CD4-positive, alpha-beta T cell treated with Interleukin-15 for 1 hour (primary cell): ENCODE measurements at places on chromosomes 4 and X.

DNA sequence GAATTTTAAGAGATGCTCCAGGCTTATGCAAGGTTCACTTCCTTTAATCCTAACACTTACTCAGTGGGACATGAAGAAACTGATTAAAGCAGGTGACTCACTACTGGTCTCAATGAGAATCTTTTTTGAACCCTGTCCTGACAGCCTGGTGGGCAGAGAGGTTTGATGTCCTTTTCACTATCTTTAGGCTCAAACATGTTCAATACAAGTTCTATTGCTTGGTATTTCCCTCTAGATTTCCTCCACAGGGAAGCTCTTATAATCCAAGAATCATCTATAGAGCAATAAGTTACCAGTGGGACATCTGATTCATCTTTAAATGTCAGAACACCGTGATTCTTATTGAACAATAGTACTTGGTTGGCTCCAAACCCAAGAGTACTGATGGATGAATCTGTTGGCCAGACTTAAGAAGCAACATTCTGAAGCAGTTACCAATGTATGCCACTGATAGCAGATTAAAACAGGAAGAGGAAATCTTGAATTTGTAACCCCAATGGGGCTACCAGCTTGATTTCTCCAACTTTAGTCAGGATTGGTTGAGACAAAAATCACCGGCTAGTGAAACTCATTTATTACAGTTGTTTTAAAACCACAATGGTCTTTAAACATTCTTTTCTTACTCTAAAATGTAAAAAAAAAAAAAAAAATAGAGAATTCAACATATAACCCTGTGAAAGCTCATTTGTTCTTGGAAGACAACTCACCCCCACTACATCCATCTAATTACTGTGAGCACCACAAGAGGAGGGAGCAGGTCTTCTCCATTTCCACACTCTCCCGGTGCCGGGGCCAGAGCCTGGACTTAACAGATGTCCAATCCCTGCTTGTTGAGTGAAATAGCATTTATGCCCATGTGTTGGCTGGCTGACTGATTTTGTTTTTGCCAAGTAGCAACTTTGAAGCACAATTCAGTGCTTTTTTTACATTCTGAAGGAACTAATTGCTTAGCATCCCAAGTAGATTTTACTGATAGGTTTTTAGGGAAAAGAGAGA is 43.3 kb downstream of the FGFBP1 start:
- DNase-seq, result no peak

- DNase-seq, result no peak
Observed at GRCh38 chr4:125741825-125742452, 427.2 kb downstream of the FAT4 start.

DNA sequence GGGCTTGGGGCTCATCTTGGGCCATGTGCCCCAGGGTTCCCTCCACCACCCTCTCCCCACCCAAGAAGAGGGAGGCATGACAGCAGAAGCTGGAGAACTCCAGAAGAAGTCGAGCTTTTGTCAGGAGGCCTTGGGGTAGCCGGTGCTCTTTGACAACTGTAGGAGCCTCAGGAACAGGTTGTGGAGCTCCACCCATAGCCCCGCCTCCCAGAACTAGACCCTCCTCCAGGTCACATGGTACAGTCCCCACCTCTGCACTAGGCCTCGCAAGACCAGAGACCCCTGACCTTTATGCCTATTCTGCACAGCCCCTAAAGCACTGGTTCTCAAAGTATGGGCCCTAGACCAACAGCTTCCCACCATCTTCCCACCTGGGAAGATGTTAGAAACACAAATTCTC is 8.0 kb upstream of the MORC4 start:
- DNase-seq, result no peak

DNA sequence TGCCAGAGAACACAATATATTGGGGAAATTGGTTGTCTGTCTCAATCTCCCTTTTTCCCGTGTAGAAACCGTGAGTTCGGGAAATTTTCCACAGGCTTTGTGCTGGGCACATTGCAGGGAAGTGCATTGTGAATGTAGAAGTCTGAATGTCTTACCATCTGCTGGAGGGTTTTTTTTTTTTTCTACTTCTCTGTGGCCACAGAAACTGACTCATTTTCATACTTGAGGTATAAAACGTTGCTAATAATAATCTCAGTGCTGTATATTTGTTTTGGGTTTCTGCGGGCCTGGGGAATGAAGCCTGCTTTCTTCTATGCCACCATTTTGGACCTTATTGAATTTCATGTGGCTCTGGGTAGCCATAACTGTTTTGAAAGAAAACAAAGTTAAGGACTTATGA is 1001.2 kb downstream of the STIM2 start:
- no peak for DNase-seq

DNA sequence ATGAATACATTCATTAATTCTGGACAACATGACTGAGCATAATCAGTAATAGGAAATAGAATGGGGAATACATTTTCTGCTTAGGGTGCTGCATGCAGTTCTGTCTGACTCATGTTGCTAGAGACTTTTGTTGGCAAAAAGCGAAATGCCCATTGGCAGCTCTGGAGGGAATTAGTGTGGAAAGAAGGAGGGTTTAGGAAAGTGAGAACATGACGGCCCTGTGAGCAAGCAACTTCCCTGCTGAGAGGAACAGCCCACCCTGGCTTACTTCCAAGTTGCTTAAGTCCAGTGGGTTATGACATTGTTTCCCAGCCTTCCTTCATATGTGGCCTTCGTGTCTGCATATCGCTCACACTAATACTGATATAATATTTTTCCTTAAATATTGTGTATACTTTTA is 13.8 kb downstream of the MAD2L1 start:
- DNase-seq, result peak; percentile 26

GRCh38 chr4:85732124-85732523 is 257.2 kb downstream of the ARHGAP24 start:
- DNase-seq, result no peak

- DNase-seq, result no peak
Observed at GRCh38 chrX:9539605-9540387, 74.9 kb downstream of the TBL1X start.

DNA sequence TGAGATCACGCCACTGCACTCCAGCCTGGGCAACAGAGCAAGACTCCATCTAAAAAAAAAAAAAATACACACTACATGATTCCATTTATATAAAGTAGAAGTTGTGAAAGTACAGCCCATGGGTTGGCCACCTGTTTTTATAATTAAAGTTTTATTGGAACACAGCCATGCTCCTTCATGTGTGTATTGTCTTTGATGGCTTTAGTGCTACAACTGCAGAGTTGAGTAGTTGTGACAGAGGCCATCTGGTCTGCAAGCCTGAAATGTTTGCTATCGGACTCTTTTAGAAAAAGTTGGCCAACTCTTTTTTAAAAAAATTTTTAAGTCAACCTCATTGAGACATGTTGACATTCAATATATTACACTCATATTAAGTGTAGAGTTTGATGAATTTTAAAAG is 41.2 kb upstream of the DUSP21 start:
- DNase-seq, result no peak

DNA sequence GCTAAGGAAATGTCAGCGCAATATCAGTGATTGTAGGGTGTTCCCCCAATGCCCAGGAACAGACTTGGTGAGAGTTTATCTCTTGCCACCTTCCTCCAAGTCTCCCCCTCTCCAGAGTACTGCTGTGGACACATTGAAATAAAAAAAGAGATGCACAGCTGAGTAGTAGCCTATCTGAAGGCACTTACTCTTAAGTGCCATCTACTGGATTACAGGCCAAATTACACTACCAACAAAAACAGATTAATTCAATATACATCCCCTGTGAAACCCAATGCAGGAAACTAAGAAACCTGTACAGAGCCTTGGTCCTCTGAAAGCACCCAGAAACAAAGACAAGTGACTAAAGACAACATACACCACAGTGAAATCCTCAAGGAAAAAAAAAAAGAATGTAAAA is 460.3 kb downstream of the ZIC3 start:
- DNase-seq, result no peak

DNA sequence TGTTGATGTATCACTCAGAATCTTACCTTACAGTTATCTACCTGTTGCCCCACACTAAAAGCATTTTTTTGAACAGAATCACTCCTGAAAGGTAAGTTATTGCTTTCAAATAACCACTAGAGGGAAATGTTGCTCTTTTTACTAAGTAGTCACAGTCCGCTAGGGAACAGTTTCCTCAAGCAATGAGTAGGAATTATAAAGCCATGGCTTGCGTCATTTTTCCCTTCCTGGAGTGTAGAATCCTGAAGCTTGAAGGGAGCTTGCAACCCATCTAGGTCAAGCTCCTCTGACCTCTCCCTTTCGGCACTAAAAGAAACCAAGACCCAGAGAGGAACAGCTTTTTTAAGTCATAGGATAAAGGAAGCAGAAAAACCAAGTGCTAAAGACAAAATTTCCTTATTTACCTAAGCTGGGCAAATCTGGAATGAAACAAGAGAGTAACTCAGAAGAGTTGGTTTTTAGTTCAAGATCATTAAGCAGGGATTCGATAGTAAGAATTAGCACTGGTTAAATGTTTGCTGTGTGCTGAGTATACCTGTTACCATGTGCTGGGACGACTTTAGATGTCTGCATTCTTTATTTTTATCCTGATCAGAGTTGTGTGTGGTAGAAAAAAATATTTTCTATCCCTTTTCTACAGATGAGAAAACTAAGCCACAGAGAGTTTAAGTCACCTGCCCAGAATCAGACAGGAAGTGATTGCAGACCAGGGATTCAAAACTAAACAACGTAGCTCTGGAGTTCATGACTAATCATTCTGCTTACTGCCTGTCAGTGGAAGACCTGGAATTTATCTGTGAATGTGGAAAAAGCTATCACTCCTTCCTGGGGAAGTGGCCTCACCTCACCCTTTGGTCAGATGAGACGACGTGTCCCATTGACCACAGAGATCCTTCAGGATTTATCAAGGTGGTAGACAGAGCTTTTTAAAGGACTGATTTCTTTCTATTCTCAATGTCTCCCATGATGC is 631.5 kb downstream of the RAB28 start:
- DNase-seq, result no peak

GRCh38 chr4:17544205-17544604 is 29.2 kb downstream of the CLRN2 start:
- DNase-seq, result no peak

GRCh38 chrX:22730542-22730941 is 269.2 kb upstream of the DDX53 start:
- no peak for DNase-seq

DNA sequence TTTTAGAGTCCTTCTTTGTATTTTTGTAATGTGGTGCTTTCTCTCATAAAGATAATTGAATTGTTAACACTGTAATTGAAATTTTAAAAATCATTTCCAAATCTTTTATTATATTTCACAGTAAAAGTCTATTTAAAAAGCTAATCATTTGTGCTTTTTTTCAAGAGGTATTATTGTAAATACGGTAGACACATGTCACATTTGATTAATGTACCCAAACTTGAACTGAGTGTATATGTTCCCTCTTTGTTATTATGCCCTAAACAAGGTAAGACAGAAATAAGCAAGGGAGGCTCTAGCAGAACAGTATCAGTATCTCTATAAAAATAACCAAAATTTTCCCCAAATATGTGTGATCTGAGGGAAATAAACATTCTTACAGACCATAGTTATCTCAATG is 21.5 kb upstream of the LARP1B start:
- no peak for DNase-seq

DNA sequence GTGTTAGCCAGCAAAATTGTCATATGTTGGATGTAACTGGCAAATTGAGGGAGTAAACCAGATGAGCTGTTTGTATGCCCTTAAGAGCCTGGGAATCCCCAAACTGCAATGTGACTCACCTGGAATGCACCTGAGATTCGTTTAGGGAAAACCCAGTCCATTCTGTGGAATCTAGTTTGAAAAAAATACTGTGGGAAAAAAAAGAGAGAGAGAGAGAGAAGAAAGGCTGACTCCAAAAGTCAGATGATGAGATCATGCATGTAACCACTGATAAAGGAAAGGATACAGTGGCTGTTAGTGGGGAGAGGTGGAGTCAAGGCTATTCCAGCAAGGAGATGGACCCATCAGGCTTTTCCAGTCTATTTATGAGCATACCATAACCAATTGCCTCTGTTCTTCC is 48.5 kb downstream of the SLC9A7 start:
- DNase-seq, result no peak

- no peak for DNase-seq
Observed at GRCh38 chr4:183905593-183906488, 734 bp downstream of the STOX2 start.

DNA sequence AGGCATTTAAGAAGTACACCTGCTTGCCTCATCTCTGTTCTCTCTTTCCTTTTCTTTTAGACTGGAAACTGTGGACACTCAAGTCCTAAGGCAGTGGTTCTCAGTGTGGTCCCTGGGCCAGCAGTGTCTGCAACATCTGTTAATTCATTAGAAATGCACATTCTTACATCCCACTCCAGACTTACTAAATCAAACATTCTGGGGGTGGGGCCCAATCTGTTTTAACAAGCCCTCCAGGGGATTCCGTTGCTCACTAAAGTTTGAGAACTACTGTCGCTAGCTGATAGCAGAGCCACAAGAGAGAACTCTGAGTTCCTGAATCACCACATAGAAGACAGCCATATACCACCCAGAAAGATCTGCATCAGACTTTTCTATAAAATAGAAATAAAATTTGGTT is 430.6 kb downstream of the BCOR start:
- DNase-seq, result no peak

GRCh38 chr4:183200453-183200852 is 101.4 kb downstream of the WWC2 start:
- no peak for DNase-seq

DNA sequence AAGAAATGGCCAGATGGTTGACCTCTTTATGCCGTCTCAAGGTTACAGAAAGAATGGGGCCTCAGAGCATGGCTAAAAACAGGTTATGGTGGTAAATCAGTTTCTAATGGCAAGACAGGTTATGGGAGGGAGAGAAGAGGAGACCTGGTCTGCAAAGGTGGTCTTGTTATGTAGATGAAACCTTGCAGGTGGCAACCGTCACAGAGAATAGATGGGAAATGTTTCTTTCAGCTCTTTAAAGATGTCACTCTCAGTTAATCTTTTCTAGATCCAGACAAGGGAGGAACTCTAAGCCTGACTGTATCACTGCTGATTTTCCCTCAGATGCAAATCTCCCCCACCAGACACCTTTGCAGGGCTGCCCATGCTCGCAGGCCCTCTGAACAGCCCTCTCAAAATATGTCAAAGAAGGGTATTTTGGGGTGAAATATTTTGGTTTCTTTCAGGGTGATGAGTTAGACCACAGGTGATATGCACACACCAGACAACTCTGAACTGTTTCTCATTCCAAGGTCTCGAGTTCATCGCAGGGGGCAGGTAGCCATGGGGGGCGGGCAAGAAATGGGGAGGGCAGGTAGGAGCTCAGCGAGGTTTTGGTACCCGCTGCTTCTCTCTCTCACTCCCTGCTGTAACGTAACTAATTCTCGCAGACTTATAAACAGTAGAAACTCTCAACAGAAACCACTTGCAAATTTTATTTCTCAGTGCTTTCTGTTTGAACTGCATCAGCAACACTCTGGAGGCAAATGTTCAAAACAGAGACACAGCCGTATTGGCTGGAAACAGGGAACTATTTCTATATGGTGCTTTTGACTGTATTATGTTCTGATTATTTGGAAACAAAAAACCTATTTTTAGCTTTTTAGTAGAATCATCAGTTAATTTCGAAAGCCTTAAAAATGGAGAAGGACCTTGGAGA is 32.4 kb downstream of the CASP3 start:
- DNase-seq, result no peak

- DNase-seq, result no peak
Observed at GRCh38 chrX:107736781-107737531, 38.6 kb downstream of the TSC22D3 start.
